ENCODE measurements at places on chromosomes 16 and 17.
A peak's percentile ranks its signal among the peaks of the same experiment; 100 is the strongest.

DNA sequence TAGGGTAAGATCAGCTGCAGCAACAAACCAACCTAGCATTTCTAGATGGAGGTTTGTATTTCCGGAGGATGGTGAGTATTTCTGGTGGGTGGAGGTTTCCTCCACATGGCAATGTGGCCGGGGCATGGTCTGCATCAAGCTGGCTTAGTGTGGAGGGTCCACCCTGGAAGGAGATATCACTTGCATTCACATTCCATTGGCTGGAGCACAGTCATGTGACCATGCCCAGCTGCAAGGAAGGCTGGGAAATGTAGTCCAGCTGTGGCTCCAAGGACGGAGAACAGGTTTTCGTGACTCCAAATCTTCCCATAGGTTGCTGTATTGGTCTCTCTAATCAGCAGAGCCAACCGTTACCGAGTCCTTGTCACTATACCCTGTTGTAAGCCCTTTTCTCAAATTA is 68.7 kb downstream of the RAI1 start:
- no peak for DNase-seq

DNA sequence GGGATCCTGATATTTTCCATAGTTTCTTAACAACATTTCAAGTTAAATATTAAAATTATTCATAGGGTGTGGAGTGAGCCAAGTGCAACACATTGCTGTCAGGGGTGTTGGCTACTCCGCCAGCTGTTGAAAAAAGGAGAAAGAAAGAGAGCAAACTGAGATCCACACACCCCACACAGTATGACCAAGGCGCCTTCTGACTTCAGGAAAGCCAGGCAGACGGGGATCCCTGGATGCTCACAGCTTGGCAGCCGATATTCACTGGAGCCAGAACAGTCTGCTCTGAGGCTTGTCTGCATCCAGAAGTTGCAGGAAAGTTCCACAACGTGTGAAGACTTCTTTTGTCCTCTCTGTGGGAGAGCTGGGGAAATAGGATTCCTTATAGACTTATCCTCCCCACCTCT is 9.3 kb downstream of the CHD9NB start:
- DNase-seq = no peak

DNA sequence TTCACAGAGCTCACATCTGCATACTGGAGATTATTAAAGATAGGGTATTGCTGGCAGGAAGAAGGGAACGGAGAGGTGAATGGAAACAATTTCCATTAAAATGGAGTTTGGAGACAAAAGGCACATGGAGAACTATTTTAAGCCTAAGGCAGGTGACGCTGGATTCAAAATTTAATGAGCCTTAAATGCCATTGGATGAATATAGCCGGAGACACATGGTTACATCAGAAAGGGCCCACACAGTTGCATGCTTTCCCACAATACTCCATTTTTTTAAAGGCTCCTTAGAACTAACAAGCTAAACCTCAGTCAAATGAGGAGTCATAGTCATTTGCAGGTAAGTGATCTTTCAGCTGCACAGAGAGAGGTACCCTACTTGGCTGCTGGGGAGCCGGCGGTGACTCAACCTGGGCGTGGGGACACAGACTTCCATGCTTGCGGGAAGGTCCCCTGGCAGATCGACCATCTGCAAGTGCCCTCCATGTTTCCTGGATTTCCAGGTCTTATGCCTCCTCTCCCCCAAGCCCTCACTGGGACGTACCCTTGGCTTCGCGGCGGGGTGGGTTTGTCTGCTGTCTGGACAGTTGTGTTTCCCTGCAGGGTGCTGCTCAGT is 259.2 kb downstream of the CBLN1 start:
- DNase-seq = no peak

GRCh38 chr17:76014100-76014924 is 12.8 kb downstream of the EVPL start:
- peak; percentile 23 for DNase-seq

All from RCC 7860 (cell line).